ENCODE measurements at places on chromosomes 4 and X.

DNA sequence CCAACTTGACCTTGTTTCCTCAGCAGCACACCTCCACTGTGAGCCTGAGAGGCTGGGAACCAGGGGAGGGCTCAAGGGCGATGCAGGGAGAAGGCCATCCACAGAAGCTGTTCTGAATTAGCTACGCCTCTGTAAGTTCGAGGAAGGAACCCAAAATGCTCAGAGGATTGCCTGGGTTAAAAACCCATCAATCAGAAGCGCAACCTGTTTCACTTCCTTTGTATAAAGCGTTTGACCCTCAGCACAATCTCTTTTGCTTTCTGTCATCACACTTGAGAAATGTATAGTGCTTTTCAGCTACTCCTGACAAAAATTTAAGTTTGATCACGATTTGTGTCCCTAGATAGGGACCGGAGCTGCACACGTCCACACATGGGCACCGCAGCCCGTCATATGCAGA, 48.0 kb upstream of the MAP3K15 start:
- no peak for DNase-seq

DNA sequence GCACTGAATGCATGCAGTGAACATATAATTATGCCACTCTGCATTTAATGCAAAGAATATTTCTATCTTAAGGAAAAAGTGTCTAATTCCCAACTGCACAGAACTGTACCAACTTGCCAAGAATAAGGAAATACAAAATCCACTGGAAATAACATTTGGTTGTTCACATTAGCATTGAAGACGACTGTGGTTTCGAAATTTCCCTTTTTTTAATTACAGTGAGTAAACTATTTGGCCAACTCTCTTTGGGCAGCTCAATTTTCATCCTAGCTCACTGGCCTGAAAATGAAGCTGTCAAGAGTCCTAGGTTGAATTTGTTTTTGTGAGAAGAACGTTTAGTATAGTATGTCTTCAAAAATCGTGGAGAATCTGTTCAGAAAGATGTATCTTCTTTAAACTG, 81.6 kb upstream of the MID1 start:
- DNase-seq = no peak

DNA sequence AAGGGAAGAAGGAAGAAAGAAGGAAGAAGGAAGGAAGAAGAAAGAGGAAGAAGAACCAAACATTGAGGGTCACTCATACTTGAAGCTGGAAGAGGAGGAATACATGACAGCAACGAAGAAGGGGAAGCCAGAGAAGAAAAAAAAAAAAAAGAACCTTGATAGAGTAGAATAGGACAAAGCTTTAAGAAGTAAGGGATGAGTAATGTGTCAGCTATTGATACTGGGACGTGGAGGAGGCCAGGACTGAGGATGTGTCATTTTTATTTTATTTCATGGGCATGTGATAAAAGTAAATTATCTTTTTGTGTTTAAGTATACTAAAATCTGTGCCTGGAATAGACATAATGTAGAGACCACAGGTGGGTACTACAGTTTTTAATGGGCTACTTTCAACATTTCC, 6.4 kb downstream of the EDA2R start:
- no peak for DNase-seq

DNA sequence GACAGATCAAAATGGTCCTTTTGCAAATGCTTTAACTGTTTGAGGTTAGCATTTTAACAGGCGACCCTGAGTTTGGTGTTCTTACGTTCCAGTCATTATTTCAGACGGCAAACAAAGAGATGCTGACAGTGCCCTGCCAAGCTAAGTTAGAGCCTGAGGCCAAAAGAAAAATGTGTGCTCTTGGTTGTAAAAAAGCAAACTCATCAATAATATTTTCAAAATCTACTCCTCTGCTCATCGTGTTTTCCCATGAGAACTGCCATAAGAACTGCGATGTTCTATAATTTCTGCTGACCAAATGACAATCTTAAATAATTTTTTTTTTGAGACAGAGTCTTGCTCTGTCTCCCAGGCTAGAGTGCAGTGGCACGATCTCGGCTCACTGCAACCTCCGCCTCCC, 62.7 kb upstream of the BCLAF3 start:
- no peak for DNase-seq

DNA sequence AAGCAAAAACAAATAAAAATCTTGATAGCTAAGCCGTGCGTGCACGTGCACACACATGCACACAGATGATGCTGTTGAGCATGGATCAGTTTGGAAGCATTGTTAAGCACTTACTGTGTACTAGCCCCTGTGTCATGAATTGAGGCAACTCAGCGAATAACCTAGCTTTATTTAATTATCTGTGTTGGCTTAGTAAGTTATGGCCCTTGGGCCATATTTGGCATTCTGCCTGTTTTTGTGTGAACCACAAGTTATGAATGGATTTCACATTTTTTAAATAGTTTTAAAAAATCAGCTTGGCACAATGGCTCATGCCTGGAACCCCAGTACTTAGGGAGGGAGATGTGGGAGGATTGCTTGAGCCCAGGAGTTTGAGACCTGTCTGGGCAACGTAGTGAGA, 113.6 kb upstream of the CBLL2 start:
- no peak for DNase-seq

DNA sequence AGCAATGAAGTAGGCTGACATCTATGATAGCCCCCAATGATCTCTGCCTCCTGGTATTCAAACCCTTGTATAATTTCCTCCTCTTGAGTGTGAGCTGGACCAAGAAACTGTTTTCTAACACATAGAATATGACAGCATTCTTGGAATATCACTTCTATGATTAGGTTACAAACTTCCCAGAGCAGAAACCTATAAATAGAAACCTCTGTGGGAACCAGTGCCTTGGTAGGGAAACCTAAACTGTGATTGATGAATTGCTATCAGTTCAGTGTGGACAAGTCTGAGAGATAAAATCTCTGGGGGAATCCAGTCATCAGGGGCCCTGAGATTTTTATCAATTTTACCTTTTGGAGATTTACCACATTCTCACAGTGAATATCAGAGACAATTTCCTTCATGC, 756.5 kb upstream of the AGA start:
- DNase-seq = no peak

All from stimulated activated CD8-positive, alpha-beta memory T cell treated with anti-CD3 and anti-CD28 coated beads, Interleukin-7, amount 100 ng/mL, for 4 hours (primary cell).